Suppressor macrophage treated with lipopolysaccharide for 1 hour (primary cell): ENCODE measurements at places on chromosomes 6 and 20.

GRCh38 chr6:124099520-124099919 lies 295.9 kb downstream of the NKAIN2 start:
- no peak for DNase-seq

GRCh38 chr6:40668203-40668602 lies 81.0 kb upstream of the LRFN2 start:
- DNase-seq = no peak

DNA sequence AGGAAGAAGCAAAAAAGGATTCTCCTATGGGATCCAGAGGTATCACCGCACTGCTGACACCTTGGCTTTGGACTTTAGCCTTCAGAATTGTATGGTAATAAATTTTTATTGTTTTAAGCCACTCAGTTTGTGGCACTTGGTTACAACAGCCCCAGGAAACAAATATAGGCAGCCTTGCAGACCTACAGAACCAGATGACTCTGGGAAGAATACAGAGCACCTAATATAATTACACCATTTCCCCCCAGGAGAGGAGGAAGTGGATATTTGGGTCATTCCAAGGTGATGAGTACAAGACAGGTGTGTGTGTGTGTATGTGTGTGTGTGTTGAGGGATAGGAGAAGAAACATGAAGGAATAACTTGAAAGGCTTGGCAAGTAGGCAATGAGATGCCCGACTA lies 84.2 kb upstream of the ENPP5 start:
- no peak for DNase-seq

DNA sequence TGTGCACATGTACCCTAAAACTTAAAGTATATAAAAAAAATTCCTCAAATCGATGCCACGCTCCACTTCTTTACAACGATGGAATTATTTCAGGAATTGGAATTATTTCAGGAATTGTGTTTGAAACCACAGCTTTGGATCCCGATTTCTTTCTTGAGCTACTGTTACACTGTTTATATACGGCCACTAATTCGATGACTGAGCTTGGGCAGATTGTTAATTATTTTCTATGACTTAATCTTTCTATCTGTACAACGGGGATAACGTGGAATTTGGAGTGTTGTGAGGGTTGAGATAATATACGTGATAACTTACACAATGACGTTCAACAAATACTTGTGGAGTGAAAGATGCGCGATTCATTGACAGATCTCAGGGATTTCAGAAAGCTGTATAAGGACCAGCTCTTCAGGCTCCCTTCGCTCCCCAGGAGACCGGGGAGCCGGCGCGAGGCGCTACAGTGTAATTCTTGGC lies 171.3 kb downstream of the SLC16A10 start:
- DNase-seq = no peak

DNA sequence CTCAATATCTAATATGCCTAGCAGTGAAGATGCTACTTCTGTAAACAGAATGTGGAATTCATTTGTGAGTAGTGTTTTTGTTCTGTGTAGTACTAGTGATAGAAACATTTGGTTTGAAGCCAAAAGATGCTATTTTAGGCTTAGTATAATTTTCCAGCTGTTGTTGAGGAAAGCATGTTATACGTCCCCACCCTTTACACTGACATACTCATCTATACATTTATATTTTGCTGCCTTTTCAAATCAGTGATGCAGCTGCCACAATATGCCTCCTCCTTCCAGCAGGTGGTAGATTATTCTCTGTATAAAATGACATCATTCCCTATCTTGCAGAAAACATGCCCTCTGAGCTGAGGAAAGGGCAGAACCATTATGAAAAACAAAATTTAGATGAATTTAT lies 1217.6 kb upstream of the GJE1 start:
- no peak for DNase-seq

GRCh38 chr6:2998998-2999617 lies 586 bp upstream of the NQO2 start:
- DNase-seq = peak; percentile 96
